ENCODE measurements at places on chromosomes 12 and 14. TPM values are rescaled to one million over a fixed set of nuclear protein-coding genes. Genes with fewer than 3 reads are reported as not detected.

DNA sequence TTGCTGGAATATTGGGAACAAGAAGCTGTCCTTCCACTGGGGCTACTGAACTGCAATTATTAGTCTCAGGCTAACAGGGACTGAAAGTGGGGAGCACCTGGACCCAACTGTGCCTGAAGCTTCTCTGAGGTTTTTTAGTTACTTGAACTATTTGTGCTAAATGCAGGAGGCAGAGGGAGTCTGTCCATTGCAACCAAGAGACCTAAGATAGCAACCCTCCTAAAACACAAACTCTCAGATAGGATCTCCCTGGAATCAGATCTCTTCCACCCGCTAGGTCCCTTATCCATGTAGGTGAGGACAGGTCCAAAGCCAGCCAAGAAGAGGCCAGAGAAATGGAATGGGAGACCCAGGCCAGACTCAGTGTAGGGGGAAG, 58.1 kb downstream of the NCOR2 start:
- no peak for DNase-seq

TSHR gene
- total RNA-seq, result not detected

GRCh38 chr12:93019975-93020630, 91.0 kb upstream of the EEA1 start:
- no peak for DNase-seq

- DNase-seq, result no peak
Measured at GRCh38 chr12:104626069-104626837, 169.5 kb downstream of the CHST11 start.

DNA sequence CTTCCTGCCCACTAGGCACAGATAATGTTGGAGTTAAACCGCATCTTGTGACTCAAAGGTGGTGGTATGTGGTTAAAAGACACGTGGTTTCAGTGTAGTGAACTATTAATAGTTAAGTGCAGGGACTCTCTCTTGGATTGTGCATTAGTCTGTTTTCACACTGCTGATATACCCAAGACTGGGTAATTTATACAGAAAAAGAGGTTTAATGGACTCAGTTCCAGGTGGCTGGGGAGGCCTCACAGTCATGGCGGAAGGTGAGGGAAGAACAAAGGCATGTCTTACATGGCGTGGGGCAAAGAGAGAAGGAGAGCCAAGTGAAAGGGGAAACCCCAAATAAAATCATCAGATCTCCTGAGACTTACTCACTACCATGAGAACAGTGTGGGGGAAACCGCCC, 362.3 kb downstream of the GLT1D1 start:
- no peak for DNase-seq

DNA sequence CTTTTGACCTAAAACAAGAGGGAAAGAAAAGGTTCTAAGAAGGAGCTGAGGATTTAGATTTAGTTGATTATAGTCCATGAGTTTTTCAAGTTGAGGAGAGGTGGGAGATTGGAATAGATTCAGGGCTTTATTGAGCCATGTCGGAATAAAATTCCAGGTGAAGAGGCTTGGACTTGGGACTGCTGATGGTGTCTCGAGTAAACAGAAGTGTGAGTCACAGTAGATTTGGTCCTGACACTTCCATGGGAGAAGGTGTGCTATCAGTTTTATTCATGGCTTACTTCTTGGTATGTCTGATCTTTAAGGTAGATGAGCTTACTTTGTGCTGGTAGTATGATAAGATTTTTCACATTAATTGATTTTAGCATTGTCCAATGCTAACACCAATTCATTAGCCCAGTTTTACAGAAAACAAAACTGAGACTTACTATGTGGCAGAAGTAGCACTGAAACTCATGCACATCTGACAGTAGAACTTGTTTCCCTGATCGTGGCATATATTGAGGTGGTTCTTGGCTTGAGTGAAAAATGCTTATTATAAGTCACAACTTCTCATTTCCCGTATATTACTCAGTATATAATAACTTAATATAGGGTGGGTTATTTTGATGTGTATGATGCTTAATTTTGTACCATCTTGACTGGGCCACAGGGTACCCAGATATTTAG, 172.4 kb upstream of the IGF1 start:
- DNase-seq, result no peak

GALNT9 gene
- not detected for total RNA-seq

DNA sequence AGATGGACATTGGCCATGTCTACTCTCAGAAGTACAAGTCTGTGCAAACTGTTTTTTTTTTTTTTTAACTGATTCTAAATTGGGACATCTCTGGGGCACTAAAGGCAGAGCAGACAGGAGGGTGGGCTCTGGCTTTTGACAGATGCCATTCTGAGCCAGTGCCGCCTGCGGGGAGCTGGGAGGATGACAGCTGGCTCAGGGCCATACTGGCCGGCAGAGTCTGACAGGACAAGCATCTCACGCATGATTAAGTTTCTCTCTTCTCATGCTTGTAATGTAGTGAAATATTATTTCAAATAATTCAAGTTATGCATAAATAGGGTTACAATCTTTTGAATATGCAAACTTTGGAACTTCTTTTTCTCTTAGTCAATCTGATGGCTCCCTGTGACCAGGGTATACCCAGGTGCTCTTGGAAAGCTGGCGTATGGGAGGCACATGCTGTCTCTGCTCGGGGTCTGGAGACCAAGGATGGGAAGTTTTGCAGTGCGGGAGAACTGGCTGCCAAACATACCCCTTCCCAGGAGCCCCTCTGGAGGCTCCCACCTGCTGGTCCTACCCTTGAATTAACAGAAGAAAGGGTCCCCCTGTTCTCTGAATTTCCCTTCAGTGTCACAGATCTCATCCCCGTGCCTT, 7.6 kb downstream of the CDCA4 start:
- DNase-seq, result no peak

TMEM30B gene
- total RNA-seq, result not detected
